Stimulated activated CD8-positive, alpha-beta memory T cell treated with anti-CD3 and anti-CD28 coated beads, Interleukin-12 subunit alpha, Interleukin-12 subunit beta, amount 100 ng/mL, for 1 hour (primary cell): ENCODE measurements at places on chromosomes 5 and 9.

DNA sequence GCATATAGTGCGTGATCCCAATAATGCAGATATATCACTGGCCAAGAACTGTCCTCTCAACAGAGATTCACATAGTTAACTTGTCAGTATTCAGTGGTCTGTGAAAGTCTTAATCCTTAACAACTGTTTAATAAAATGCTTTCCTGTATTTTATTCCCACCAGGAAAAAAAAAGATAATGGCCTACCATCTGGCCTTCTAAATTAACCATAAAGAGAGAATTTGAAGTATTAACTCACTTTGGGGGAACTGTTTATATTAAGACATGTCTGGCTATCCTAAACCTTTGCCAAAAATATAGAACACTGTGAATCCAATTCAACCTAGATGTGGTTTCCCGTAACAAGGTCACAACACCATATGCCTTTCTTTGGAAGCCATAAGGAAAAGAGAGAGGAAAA lies 818 bp upstream of the FREM1 start:
- no peak for DNase-seq

DNA sequence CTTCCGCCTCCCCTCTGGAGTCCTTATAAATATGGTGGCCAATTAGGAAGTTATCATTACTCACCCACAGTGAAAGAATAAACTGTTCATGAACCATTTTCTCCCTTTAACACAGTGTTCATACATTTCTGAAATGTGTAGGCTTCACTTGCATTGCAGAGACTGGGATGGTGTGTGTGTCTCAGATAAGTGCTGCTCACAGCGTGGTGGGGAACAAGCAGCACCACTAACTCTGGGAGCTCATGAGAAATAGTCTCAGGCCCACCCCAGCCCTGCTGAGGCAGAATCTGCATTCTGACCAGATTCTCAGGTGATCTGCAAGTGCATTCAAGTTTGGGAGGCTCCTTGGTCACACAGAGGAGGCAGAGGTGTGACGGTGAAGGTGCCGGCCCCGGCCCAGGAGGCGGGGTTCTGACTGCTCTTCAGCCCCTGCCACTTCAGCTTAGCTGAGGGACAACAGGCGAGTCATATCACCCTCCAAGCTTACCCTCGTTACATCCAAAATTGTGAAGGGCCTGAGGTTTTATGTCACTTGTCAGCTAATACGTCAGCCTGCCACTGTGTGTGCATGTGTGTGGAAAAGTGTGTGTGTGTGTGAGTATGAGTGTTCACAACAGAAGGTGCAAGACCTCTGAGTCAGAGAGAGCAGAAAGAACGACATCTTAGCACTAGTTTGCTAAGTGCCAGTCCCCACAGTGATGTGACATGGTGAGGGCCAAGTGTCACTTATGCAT lies 34.7 kb downstream of the DAP start:
- DNase-seq: no peak

DNA sequence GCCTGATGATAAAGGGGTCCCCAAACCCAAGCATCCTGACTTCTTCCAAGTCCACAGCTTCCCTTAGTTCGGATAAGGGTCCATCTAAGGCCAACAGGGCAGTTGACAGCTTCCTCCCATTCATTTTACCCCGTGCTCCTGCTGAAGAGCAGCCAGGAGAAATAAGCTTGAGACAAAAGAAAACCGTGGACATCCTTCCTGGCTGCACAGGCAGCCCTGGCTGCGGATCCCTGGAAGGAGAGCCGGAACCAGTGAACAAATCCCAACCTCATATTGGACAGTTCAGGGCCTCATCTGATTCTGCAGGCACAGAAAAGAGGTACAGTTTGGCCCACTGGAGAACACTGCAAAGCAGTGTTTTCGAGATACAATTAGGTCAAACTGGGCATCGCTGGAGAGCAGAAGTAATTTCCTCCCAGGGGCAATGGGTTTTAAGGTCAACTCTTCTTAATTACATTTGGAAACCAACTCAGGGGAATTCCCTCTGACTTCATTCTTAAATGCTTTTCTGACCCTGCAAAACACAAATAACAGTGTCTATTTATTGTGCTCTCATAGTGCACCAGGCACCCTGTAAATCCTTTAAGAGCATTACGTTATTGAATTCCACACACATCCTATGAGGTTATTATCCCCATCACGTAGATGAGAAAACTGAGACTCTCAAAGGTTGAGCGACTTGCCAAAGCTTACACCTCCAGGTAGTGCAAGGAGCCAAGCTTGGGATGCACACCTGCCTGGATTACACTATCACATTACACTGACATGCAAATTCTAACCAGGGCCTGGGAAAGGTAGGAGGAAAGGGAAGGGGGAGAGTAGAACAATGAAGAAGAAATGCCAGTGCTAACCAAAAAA lies 21.2 kb downstream of the ADAM19 start:
- DNase-seq: no peak

DNA sequence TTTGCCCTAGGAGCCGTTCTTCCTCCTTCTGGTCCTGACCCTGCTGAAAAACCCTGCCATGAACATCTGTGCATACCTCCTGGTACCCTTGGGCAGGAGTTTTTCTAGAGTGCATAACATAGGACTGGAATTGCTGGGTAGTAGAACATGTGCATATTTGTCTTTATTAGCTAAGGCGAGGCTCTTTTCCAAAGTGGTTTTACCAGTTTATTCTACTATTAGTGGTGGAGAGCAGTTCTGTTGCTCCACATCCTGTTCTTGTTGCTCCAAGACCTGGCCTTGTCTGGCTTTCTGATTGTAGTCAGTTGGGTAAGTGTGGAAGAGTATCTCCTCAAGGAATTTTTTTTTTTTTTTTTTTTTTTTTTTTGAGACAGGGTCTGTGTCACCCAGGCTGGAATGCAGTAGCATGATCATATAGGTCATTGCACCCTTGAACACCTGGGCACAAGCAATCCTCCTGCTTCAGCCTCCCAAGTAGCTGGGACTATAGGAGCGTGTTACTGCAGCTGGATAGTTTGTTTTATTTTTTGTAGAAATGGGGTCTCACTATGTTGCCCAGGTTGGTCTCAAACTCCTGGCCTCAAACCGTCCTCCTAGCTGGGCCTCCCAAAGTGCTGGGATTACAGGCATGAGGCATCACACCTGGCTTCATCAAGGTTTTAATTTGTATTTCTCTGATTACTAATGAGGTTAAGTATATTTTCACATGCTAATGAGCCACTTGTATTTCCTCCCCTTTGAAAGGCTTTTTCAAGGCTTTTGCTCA lies 85.2 kb downstream of the SPRY4 start:
- no peak for DNase-seq

DNA sequence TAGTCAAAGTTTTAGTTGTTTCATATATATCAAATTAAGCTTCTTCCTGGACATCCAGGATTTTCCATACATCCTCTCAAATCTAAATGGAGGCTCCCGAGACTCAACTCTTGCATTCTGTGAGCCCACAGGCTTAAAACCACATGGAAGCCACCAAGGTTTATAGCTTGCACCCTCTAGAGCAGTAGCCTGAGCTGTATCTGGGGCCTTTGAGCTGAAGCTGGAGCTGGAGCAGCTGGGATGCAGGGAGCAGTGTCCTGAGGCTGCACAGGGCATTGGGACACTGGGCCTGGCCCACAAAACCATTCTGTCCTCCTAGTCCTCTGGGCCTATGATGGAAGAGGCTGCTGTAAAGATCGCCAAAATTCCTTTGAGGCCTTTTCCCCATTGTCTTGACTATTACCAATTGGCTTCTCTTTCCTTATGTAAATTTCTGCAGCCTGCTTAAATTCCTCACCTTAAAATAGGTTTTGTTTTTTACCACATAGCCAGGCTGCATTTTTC lies 151.0 kb downstream of the COX7C start:
- DNase-seq: no peak

DNA sequence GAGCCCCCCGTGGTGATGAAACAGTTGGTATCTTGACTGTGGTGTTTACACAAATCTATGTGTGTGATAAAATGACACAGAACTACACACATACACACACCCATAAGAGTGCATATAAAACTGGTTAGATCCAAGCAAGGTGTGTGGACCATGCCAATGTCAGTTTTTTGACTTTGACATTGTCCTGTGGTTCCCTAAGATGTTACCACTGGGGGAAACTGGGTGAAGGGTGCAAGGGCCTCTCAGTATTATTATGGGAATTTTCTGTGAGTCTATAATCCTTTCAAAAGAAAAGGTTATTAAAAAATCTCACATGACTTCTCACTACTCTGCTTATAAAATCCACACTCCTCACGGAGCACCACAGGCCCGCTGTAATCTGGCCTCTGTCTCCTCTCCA lies 13.4 kb upstream of the KCNIP1 start:
- DNase-seq: no peak

DNA sequence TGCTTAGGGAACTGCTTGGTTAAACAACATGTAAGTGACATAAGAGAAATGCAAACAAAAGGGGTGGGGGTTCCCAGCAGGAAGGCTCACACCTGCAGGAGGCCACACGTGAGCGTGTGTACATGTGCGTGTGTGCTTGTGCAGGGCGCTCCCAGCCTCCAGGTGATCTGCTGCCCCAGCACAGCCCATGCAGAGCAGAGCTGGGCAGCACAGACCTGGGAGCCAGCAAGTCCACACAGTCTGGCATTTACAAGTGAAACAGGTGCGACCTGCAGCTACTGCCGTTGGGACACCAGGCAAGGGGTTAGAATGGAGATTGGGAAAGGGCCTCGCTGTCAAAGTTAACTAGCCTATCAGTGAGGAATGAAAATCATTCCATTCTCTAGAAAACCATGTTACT lies 41.8 kb downstream of the GRAMD2B start:
- DNase-seq: no peak

GRCh38 chr9:125241863-125242739 lies 958 bp upstream of the HSPA5 start:
- peak; percentile 8 for DNase-seq

GRCh38 chr9:122302237-122303093 lies 37.8 kb downstream of the MRRF start:
- DNase-seq: no peak

DNA sequence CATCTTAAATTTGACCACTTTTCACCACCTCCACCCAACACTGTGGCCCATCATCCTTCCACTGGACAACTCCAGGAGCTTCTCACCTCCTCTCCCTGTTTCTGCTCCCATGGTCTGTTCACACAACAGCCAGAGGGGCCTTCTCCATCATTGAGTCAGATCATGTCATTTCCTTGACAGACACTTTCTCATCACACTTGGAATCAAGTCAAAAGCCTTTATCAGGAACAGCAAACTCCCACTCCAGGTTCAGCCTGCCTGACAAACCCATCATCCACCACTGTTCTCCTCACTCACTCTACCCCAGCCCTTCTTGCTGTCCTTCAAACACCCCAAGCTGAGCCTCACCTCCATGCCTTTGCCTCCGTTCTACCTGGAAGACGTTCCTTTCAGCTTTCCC lies 78.4 kb upstream of the ADRA1B start:
- DNase-seq: no peak

DNA sequence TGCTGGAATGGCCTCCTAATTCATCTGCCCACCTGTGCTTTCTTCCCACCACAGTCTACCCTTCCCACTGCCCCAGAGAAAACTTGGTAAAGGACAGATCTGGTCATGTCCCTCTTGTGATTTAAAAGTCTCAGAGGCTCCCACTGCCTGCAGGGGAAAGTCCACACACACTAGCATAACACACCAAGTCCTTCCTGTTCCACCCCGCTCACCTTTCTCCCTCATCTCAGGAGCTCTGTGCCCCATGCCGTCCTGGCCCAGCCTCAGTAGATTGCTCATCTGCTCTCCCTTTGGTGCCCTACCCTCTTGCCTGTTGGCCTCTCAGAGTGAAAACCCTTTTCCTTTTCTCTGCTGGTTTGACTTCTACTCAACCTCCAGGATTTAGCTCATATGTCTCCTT lies 111.4 kb upstream of the MAP3K1 start:
- DNase-seq: no peak

GRCh38 chr5:107601076-107601475 lies 69.7 kb downstream of the EFNA5 start:
- no peak for DNase-seq

- DNase-seq: no peak
Observed at GRCh38 chr9:117302487-117302886, 112.4 kb downstream of the ASTN2 start.

DNA sequence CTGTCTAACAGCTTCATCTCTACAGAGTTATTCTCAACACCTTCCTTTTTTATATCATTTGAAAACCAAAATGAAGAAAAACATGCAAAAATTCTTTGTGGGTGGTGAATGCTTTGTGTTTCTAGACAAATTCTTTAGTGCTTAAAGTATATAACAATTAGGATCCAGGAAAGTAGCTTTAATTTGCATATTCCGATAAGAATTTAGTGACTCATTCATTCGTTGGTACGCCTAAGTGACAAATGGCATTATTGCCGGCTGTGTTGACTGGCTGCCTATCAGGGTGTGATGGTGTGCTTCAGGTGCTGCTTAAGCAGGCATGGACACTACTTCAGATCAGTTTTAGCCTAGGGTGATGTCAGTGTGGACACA lies 35.2 kb downstream of the LMNB1 start:
- DNase-seq: no peak

- no peak for DNase-seq
Observed at GRCh38 chr9:113026200-113026599, 14.2 kb upstream of the ZNF883 start.

DNA sequence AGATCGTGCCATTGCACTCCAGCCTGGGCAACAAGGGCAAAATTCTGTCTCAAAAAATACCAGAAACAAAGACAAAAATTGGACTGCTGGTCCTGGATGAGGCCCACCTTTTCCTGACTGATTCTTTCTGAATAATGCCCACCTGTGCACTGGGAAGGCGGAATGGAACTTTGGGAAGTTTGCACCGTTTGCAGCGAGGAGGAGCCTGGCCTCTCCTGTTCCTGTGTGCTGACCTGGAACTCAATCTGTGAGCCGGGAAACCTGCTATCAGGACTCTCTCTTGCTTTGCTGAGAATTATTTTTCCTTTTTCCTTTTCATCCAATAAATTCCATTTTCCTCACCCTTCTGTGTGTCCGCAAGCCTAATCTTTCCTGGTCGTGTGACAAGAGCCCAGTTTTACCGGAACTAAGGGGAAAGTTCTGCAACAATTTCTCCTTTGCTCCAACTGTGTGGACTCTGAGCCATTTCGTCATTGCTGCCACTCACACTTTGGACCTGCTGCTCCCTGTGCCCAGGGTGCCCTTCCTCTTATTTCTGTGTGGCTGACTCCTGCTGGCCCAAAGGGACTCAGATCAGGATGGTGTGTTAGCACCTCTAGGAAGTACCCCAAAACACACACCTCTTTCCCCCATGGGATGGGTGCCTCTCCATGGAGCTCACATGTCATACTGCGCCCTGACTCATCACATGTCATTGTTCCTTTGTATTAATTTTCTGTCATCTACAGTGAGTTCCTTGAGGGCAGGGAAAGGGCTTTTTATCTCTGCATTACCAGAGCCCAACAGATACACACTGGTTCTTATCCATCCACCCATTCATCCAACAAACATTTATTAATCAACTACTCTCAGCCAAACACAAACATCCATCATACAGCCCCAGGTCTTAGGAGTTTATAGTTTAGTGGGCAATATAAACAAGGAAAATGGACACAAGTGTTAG lies 4.7 kb upstream of the GLRX start:
- no peak for DNase-seq

DNA sequence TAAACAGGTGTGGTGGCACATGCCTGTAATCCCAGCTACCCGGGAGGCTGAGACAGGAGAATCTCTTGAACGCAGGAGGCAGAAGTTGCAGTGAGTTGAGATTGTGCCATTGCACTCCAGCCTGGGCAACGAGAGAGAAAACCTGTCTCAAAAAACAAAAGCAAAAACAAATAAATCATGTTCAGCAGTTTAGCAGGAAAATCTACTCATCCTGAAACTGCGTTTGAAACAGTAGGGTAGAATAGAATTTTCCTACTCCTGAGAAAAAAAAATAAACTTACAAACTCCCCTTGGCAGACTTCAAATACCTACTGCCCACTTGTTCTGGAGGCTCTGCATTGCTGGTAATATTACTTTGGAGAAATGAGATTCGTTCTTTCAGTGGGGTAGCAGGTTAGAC lies 367.7 kb downstream of the GADD45G start:
- no peak for DNase-seq

GRCh38 chr9:112028242-112029221 lies 131.9 kb downstream of the UGCG start:
- DNase-seq: no peak
